ENCODE measurements at places on chromosomes 2 and 18.

GRCh38 chr2:240952496-240953246 is 45.7 kb upstream of the SNED1 start:
- no peak for DNase-seq

- DNase-seq: no peak
Measured at GRCh38 chr2:127342101-127342500, 45.7 kb downstream of the MAP3K2 start.

- DNase-seq: no peak
Measured at GRCh38 chr2:217026161-217026560, 166.3 kb upstream of the TNP1 start.

GRCh38 chr18:36809590-36810381 is 19.0 kb downstream of the TPGS2 start:
- DNase-seq: peak; percentile 56

DNA sequence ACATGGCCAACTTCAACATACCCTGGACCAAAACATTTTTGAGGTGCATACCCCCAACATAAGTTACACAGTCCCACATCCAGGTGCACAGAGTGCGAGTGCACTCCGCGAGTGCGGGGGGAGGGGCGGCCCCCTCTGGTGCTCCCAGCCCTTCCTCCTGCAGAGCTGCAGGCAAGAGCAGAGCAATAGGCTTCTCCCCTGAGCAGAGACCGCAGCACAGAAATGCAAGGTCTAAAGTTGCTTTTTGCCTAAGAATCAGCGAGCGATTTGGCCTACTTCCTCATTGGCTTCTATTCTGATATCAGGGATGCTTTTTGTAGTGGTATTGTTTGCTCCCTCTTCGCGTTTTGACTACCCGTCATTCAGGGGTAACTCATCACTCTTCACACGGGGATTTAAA is 40.6 kb downstream of the BOLA3 start:
- no peak for DNase-seq

DNA sequence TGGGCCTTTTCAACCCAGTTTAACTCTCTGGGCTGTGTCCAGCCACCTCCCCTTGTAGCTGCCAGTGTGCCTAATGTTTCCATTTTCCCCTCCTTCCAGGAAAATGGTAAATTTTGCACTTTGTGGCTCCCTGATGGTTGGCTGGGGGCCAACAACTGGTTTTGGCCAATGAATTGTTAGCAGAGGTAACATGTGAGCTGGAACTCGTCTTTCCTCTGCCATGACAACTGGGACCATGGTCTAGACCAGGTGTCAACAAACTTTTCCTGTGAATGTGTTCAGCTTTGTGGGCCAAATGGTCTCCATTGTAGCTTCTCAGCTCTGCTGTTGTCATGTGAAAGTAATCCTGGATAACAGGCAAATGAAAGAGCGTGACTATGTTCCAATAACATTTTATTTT is 87.2 kb downstream of the DDX1 start:
- DNase-seq: no peak

DNA sequence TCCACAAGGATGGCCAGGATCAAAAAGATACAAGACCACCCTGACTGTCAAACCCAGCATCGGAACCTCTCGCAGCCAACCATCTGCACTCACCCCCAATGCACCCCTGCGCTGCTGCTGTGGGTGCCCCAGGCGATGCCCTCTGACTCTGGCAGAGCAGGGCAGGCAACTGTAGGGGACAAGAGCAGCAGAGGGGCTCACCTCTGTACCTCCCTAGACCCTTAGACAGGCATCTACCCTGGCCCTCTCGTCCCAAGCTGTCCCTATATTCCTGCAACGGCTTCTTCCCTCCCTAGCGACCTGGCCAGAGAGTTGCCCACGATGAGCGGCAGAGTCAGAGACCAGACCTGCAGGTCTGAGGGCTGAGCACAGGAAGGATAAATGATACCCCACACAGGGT is 128.2 kb downstream of the HDAC4 start:
- no peak for DNase-seq

Data from HepG2 (cell line).